WTC11 (cell line): ENCODE measurements at places on chromosomes 2 and 18. TPM values are rescaled to one million over a fixed set of nuclear protein-coding genes. Genes with fewer than 3 reads are reported as not detected.

GRCh38 chr2:28129955-28130695 is 239.6 kb downstream of the BABAM2 start:
- H3K4me1 ChIP-seq, result no peaks in the 10 kb centered on the region
- H3K4me3 ChIP-seq, result no peak overlapping the region
- H3K36me3 ChIP-seq, result 0 out of 2 replicates have a peak, but pooled peaks cover 2% of the 10 kb centered on the region

DNA sequence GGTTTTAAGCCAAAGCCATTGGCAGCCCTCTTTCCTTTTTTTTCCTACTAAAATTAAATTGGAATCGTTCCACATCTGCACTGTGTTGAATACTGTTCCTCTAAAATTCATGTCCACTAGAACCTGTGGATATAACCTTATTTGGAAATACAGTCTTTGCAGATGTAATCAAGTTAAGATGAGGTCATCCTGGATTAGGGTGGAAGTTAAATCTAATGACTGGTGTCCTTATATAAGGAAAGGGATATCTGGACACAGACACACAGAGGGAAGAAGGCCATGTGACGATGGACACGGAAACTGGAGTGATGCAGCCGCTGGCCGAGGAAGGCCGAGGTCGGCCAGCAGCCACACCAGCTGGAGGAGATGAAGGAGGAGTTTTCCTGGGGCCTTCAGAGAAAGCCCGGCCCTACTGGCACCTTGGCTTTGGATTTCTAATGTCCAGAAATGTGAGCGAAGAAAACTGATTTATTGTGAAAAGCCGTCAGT is 49.4 kb downstream of the LONRF2 start:
- H3K27ac ChIP-seq, result no peak overlapping the region
- peaks cover 5% of the 10 kb centered on the region; the same call in 1 of the 2 replicates for H3K4me1 ChIP-seq

DNA sequence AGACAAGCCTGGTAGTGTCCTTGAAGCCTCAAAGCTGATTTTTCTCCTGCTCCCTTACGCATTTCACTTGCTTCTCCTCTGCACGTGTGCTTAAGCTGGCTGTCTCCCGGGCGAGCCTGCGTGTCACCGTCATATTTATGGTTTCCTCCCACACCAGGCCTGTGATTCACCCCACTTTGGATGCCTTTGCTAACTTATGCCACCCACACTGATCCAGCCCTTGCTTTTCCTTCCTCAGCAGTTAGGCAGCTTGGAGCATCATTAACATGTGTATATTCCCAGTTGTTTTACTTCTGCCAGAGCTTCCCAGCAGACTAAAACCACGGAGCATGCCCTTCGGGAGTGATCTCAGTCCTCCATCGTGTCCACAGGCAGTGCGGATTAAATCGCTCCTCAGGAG is 2.2 kb downstream of the ST3GAL5 start:
- H3K4me1 ChIP-seq, result peaks cover 33% of the 10 kb centered on the region
- H3K27ac ChIP-seq, result no peak overlapping the region
- peaks cover 17% of the 10 kb centered on the region for H3K36me3 ChIP-seq
- no peak overlapping the region for H3K4me3 ChIP-seq
- no peak for DNase-seq

GRCh38 chr2:136363900-136364299 is 246.0 kb upstream of the CXCR4 start:
- no peak for DNase-seq
- H3K36me3 ChIP-seq, result no peaks in the 10 kb centered on the region
- H3K27me3 ChIP-seq, result no peaks in the 10 kb centered on the region

DNA sequence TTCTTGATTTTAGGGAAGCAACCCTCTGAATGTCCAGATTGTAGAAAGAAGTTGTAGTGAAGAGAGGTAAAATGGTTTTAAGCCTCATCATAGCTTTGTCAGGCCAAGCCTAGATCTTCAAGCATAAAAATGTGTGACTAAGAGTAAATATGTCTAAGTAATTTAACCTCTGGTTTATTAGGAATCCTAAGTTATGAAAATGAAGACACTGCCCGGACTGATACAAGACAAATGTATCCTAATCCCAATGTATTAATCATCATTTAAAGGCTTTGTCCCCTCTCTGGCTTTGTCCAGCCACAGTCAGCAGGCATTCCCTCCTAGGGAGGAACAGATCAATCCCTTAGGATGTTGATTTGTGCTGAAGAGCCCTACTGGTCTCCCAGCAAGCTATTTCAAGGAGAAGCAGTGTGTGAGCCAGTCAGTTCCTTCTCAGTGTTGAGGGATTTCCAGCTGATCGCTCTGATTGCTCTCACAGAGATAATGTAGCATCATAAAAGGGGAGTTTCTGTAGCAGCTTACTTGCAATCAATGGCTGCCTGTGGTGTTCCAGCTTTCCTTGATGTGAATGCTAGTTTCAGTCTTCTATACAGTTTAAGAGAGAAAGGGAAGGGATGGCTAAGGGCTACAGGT is 796.1 kb downstream of the EPHA4 start:
- no peaks in the 10 kb centered on the region for H3K36me3 ChIP-seq
- peaks cover 37% of the 10 kb centered on the region for H3K27me3 ChIP-seq
- no peak overlapping the region for H3K4me3 ChIP-seq
- peaks cover 18% of the 10 kb centered on the region for H3K4me1 ChIP-seq

- H3K4me3 ChIP-seq, result no peak overlapping the region
- H3K36me3 ChIP-seq, result no peaks in the 10 kb centered on the region
- H3K27ac ChIP-seq, result no peak overlapping the region
- no peak for DNase-seq
- no peaks in the 10 kb centered on the region for H3K27me3 ChIP-seq
These were observed 13.1 kb downstream of the CASP10 start for GRCh38 chr2:201196003-201196402.

The SERPINB10 gene
- not detected in 3 replicates for total RNA-seq

The LOXL3 gene
- 21.1 to 27.2 TPM (median 23.9 TPM) in 3 replicates for total RNA-seq
